ENCODE measurements at places on chromosomes 1 and 21. TPM values are rescaled to one million over a fixed set of nuclear protein-coding genes. Genes with fewer than 3 reads are reported as not detected.

DNA sequence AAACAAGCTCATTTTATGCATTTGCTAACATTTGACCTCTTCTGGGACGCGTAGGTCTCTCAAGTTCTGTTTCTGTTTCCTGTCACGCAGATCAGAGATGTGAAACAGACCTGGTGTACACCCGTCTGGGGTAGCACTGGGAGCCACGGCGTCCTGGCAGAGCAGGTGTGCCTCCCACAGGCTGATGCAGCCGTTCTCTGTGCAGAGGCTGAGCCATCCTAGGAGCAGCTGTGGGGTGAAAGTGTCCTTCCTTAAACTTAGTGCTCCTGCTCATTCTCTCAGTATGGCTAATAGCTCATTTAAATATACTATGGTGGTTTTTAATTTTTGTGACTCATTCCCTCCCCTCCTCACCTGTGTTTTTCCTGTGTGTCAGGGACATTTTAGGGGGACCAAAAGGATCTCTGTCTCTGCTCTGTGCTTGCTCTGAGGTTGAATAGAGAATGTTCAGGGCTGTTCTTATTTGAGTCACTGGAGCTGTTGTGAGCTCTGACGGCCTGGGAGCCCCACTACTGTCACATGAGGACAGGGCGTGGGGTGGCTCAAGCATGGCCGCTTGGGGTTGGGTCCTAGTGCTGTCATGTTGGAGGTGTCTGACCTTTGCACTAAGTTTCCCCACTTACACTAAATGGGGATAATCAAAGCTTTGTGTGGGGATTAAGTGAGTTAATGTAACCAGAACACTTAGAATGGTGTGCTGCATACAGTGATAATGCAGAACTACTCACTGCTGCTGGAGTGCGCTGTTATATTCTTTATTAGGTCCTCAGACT lies 43.0 kb downstream of the GALNT2 start:
- H3K27ac ChIP-seq = no peak overlapping the region
- no peaks in the 10 kb centered on the region for H3K27me3 ChIP-seq
- H3K4me3 ChIP-seq = no peak overlapping the region
- DNase-seq = no peak
- H3K36me3 ChIP-seq = peaks cover 6% of the 10 kb centered on the region
- H3K4me1 ChIP-seq = peaks cover 29% of the 10 kb centered on the region

Gene KRTAP25-1
- not detected for polyA plus RNA-seq

Gene TRIM46
- 4.5 TPM for polyA plus RNA-seq

Gene OR2AK2
- polyA plus RNA-seq = not detected

Gene FPGT
- 15.4 TPM for polyA plus RNA-seq

Gene PLA2G2F
- polyA plus RNA-seq = 0.26 TPM

Gene USH2A
- polyA plus RNA-seq = under 0.01 TPM

- H3K27ac ChIP-seq = no peak overlapping the region
- no peak overlapping the region for H3K4me3 ChIP-seq
- H3K36me3 ChIP-seq = no peaks in the 10 kb centered on the region
Observed at GRCh38 chr1:46166521-46167462, 8.1 kb upstream of the TSPAN1 start.

DNA sequence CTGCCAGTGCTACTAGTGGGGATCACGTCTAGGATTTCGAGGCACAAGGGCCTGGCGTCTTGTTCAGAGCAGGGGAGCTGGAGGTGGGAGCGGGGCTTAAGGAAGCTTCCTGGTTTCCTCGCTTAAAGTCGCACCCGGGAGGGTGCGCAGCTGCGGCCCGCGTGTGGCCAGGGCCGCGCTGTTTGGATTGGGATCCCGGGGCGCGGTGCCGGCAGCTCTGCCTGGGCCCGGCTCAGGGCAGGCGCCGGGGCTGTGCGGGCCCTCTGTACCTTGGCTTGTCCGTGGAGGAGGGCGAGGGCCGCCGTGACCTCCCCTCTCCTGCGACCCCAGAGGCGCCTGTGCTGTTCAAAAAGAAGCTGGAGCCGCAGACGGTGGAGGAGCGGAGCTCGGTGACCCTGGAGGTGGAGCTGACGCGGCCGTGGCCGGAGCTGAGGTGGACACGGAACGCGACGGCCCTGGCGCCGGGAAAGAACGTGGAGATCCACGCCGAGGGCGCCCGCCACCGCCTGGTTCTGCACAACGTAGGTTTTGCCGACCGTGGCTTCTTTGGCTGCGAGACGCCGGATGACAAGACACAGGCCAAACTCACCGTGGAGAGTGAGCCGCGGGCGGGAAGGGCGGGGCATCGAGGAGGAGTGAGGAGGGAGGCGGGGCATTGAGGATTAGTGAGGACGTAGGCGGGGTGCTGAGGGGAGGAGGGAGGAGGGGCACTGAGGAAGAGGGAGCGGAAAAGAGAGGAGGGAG lies 67.8 kb downstream of the OBSCN start:
- H3K4me1 ChIP-seq = no peaks in the 10 kb centered on the region
- H3K4me3 ChIP-seq = peak overlapping the region; percentile 43
- H3K27me3 ChIP-seq = no peaks in the 10 kb centered on the region
- peak overlapping the region; percentile 13 for H3K27ac ChIP-seq

GRCh38 chr1:31460027-31460426 lies 47.0 kb downstream of the SERINC2 start:
- H3K27ac ChIP-seq = no peak overlapping the region
- no peaks in the 10 kb centered on the region for H3K36me3 ChIP-seq
- H3K27me3 ChIP-seq = peaks cover 3% of the 10 kb centered on the region
- H3K4me1 ChIP-seq = no peaks in the 10 kb centered on the region
- H3K4me3 ChIP-seq = no peak overlapping the region

GRCh38 chr1:192491804-192492554 lies 83.6 kb upstream of the RGS1 start:
- H3K4me3 ChIP-seq = no peak overlapping the region
- H3K4me1 ChIP-seq = no peaks in the 10 kb centered on the region
- no peak for DNase-seq

- no peaks in the 10 kb centered on the region for H3K27me3 ChIP-seq
- no peaks in the 10 kb centered on the region for H3K36me3 ChIP-seq
- H3K4me1 ChIP-seq = peaks cover 7% of the 10 kb centered on the region
- H3K27ac ChIP-seq = no peak overlapping the region
- no peak overlapping the region for H3K4me3 ChIP-seq
- DNase-seq = no peak
Observed at GRCh38 chr21:42463861-42464515, 32.0 kb downstream of the RSPH1 start.

DNA sequence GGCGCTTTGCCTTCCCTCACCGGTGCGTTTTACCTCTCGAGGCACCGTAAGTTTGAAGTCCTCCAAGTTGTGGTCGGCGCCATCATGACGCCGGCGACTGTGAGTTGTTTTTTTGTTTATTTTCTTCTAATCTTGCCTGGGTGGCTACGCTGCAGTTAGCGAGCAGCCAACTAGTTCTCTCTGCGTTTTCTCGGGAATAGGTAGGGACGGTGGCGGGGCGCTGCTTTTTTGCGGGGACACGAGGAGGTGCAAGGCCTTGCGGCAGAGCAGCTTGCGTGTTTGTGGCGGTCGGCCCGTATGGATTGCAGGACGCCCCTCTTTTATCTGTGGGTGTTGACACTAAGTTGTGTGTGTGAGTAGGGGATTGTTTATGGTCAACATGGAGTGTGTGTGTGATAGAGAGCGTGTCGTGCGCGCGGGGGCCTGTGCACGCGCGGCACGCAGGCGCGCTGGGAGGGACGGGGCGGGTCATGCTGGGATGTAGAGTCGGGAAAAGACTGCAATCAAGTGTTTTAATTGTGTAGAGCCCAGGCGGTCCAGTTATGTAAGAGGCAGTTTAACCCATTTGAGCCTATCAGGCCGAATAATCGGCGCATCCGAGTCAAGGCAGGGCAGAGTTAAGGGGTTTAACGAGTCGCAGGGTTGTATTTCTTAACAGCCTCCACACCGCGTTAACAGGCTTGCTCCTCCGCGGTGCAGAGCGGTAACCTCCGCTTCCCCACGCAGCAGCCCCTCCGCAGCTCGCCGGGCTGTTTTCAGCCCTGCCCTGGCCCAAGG lies 1.2 kb upstream of the NEGR1 start:
- no peak for DNase-seq
- H3K4me3 ChIP-seq = peak overlapping the region; percentile 90
- peak overlapping the region; percentile 88 for H3K27ac ChIP-seq

DNA sequence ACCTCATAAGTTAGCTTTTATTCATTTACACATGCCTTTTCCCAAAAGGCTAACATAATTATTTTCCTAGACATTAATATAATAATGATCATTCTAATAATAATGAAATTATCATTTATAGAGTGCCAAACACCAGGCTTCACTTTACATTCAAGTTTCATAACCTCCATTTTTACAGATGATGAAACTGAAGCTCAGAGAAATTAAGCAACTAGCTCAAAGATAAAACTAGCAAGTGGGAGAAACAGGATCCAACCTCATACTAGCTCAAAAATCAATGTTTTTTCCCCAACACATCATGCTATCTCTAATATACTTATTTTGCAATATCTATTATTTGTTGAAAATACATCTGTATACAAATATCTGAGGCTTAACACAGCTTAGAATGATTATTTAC lies 14.0 kb downstream of the LPGAT1 start:
- H3K4me3 ChIP-seq = no peak overlapping the region
- no peak for DNase-seq
- no peaks in the 10 kb centered on the region for H3K27me3 ChIP-seq
- no peak overlapping the region for H3K27ac ChIP-seq
- peaks cover 4% of the 10 kb centered on the region for H3K4me1 ChIP-seq

- H3K4me1 ChIP-seq = no peaks in the 10 kb centered on the region
- no peaks in the 10 kb centered on the region for H3K27me3 ChIP-seq
- no peak for DNase-seq
- no peak overlapping the region for H3K4me3 ChIP-seq
- H3K27ac ChIP-seq = no peak overlapping the region
- H3K36me3 ChIP-seq = no peaks in the 10 kb centered on the region
Observed at GRCh38 chr1:238778113-238778512, 608.3 kb upstream of the CHRM3 start.

DNA sequence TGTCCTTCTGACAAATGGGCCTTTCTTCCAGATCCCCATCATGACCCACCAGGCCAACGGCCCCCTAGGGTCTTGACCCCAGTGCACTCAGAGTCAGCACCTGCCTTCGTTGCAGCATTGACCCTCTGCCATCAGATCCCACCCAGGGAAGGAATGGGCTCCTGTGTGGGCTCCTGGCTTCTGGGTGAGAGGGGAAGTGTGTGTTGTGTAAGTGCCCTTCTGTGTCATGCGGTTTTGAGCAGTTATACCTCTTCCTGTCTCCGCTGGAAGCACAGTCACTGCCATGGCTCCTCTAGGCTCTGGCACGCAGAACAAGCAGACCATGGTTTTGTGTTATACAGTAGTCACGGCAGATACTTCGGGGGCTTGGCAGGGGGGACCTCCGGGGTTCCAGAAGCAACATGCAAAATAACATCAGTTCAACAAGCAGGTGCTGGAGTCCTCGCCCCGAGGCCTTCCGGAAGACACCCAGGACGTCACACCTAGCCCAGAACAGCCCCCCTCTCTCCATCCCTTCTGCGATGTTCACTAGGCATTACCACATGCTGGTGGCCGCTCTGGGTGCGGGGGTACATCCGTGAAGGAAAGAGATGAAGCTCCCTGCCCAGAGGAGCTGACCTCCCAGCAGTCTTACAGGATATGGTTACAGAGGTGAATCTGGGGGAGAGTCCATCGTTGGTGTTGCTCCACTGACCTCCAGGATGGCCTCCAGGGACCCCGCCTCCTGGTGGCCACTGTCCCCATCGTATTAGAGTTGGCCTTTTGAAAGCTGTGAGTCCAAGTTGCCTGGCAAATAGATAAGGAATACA lies 17.4 kb upstream of the KCNAB2 start:
- H3K27ac ChIP-seq = no peak overlapping the region
- peaks cover 8% of the 10 kb centered on the region for H3K27me3 ChIP-seq
- H3K4me3 ChIP-seq = no peak overlapping the region
- H3K4me1 ChIP-seq = peaks cover 21% of the 10 kb centered on the region
- no peaks in the 10 kb centered on the region for H3K36me3 ChIP-seq
- DNase-seq = no peak

Gene TMEM269
- not detected for polyA plus RNA-seq

GRCh38 chr1:110212169-110213142 lies 2.3 kb downstream of the KCNC4 start:
- peaks cover 10% of the 10 kb centered on the region for H3K4me1 ChIP-seq
- H3K4me3 ChIP-seq = no peak overlapping the region
- DNase-seq = no peak
- H3K36me3 ChIP-seq = no peaks in the 10 kb centered on the region
- no peak overlapping the region for H3K27ac ChIP-seq
- no peaks in the 10 kb centered on the region for H3K27me3 ChIP-seq

GRCh38 chr1:6911021-6911941 lies 126.0 kb downstream of the CAMTA1 start:
- peaks cover 11% of the 10 kb centered on the region for H3K27me3 ChIP-seq
- no peak for DNase-seq
- H3K27ac ChIP-seq = no peak overlapping the region
- H3K36me3 ChIP-seq = no peaks in the 10 kb centered on the region

GRCh38 chr1:37575692-37576091 lies 19.0 kb downstream of the DNALI1 start:
- H3K27ac ChIP-seq = no peak overlapping the region
- H3K4me3 ChIP-seq = no peak overlapping the region
- DNase-seq = no peak
- H3K4me1 ChIP-seq = peaks cover 27% of the 10 kb centered on the region

Gene FAM163A
- polyA plus RNA-seq = not detected

DNA sequence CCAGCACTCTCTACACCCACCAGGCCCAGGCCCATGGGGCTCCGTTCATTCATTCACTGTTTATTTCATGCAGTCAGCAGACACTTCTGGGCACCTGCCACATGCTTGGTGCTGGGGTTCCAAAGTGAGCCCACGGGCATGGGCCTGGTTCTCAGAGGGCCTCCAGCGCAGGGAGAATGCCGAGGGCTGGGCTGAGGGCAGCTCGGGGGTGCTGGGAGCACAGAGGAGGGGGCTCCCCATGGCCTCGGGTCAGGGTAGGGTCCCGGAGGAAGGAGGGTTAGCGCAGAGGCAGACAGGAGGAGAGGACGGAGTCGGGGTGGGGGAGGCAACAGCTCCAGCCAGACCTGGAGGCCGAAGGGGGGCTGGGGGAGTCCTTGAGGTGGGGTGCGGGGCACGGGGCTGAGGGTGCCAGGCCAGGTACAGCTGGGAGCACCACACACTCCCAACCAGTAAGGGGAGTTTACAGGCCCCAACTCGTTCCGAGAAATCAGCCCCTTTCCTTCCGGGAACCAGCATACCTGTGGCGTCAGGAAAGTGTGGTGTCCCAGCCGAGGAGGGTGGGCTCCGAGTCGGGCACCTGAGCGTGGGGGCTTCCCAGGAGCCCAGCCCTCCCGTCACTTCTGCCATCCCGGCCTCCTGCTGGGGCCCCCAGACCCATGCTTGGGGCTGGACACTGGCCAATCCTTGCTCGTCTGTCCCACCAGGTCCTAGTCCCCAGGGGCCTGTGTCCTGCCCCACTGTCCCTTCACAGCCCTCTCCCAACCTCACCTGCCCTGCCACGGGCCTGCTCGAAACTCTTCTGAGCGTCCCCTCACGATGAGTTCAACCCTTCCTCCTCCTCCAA lies 10.8 kb downstream of the ARHGEF16 start:
- no peak overlapping the region for H3K4me3 ChIP-seq
- peaks cover 59% of the 10 kb centered on the region for H3K4me1 ChIP-seq
- no peaks in the 10 kb centered on the region for H3K27me3 ChIP-seq
- no peak for DNase-seq

GRCh38 chr1:46555826-46556619 lies 4.6 kb upstream of the KNCN start:
- peaks cover 16% of the 10 kb centered on the region for H3K4me1 ChIP-seq
- peaks cover 4% of the 10 kb centered on the region for H3K27me3 ChIP-seq

Data from keratinocyte (primary cell).